ENCODE measurements at places on chromosomes 4 and X.

- no peak for DNase-seq
Measured at GRCh38 chrX:10071451-10072144, 85.2 kb upstream of the CLCN4 start.

GRCh38 chr4:8642651-8643321 lies 50.2 kb downstream of the CPZ start:
- DNase-seq, result no peak

DNA sequence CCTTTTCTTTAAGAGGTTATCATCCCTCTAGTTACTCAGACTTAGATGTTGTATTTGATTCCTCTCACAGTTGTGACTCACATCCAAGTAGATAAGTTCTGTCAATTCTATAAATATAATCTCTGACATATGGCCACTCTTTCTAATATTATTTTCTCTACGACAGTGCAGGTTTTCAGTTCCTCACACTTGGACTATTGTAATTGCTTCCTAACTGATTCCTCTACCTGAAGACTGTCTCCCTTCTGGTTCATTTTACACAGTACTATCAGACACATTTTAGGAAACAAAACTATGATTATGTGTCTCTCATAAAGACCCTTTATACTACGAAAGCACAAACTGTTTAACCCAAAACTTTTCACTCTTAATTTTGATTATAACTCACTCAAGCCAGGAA lies 31.3 kb upstream of the GNRHR start:
- no peak for DNase-seq

GRCh38 chrX:38357747-38358673 lies 5.6 kb downstream of the OTC start:
- DNase-seq, result no peak

DNA sequence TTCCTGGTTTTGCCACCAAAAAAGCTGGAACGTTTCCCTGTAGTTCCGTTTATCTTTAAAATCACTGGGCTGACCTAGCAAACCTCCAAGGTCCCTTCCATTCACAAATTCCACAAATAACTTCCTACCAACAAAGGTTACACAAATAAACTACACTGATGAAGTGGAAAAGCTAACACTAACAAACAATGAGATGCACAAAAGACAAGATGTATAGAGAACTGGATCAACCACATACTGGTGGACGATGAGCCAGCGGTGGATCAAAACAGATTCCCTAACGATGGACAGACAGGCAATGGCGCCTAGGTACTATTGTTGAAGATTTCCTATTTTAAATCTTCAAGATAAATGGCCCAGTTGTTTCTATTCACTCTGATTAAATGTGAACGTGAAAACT lies 15.5 kb downstream of the AFAP1 start:
- DNase-seq, result no peak

DNA sequence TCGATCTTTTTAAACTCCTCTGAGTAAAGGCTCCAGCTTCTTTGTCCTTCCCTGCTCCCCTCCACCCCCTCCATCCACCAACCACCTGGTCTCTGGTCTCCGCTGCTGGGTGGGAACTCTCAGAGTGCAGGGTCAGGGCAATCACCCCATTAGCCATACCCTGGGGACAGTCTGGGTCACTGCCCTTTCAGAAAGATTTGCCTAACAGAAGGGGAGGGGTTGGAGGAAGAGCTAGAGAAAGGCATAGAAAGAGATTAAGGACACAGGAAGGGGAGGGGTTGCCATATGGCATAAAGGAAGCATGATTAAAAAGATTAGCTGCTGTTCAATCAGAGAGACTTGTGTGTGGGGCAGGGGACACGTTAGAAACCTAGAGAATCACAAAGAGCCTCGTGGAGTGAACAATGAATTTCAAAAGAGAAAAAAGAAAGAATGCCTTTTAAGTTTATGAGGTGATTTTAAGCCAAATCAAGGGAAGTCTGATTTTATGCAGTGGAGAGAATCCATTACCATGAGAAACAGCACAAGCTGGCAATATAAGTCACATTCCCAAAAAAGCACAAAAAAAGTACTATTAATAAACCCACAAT lies 115.5 kb upstream of the ACSL4 start:
- no peak for DNase-seq

GRCh38 chrX:68665502-68665901 lies 18.0 kb downstream of the STARD8 start:
- no peak for DNase-seq

- DNase-seq, result no peak
Measured at GRCh38 chr4:141229408-141230101, 8.9 kb downstream of the ZNF330 start.

DNA sequence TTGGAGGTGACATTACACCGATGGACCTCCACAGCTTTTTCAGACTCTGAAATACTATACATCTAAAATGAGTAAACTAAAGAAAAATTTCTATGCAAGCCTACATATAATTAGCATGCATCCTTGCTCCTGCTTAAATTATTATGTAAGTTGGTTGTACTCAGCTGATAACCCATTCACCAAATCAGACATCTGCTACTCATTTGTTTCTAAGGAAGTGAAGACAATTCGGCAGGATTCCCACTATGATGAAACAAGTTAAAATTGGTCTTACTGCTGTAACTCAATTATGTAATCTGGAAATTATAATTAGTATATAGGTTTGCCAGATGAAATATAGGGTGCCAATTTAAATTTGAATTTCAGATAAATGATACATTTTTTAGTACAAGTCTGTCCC lies 59.5 kb upstream of the FGF13 start:
- DNase-seq, result no peak
